Urothelium cell line (cell line): ENCODE measurements at places on chromosomes 3 and 15.

GRCh38 chr15:60215225-60215963 is 182.4 kb downstream of the ANXA2 start:
- DNase-seq, result no peak

GRCh38 chr15:61339516-61339915 is 110.4 kb upstream of the RORA start:
- DNase-seq, result no peak

DNA sequence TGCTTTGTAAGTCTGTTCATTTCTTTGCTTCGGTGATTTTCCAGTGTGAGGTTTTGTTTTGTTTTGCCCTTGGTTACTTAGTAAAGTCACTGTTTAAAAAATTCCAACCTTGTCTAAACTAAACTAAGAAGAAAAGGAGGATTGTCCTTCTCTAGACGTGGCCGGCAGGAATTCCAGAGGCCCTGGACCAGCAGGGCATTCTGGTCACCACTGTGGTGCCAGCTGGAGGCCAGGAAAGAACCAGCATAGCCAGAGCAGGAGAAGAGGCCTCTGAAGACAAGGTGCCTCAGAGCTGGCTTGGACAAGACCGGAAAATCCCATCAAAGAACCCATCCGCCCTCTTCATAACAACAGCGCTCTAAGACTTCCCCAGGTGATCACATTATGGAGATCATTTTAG is 8.2 kb downstream of the PLOD2 start:
- no peak for DNase-seq

GRCh38 chr3:66075281-66075680 is 36.6 kb upstream of the MAGI1 start:
- peak; percentile 28 for DNase-seq

DNA sequence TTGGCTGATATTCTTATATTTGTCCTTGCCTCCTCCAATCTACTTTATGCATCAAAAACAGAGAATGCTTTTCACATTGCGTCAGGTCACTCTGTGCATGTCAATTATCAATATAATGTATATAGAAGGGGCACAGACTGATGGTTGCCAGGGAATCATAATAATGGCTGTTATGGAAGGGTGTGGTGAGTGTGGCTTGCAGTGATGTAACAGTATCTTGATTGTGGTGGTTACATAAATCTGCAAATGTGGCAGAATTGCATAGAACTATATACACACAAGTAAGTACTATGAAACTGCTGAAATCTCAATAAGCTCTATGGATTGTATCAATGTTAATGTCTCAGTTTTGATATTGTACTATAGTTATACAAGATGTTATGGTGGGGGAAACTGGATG is 228.6 kb downstream of the TJP1 start:
- no peak for DNase-seq

DNA sequence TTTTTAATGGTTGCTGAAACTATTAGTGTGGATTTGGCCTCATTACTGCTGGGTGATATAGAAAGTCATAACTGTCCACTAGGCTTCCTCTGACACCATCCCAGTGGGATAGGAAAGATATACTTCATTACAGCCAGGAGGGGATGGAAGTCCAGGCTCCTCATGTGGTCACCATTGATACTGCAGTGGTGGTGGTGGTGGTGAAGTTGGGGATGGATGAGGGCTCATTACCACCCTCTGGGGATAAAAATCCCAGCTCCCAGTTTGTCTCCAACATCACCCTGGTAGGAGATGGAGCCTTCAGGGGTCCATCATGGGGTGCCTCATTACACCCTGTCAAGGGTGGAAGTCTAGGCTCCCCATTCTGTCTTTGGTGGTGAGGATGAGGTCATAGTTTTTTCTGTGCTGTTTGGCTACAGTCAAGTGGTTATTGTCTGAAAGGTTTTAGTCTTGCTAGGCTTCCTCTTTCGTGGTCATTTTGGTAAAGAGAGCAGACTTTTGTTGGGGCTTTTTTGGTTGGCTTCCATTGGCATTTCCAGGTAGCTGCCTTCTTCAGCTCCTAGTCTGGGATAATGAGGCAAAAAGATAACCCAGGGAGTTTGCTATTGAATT is 30.1 kb upstream of the FILIP1L start:
- DNase-seq, result no peak

GRCh38 chr15:40958146-40958545 is 4.9 kb downstream of the CHAC1 start:
- DNase-seq, result no peak

GRCh38 chr3:155730843-155731242 is 14.0 kb downstream of the PLCH1 start:
- DNase-seq, result no peak

DNA sequence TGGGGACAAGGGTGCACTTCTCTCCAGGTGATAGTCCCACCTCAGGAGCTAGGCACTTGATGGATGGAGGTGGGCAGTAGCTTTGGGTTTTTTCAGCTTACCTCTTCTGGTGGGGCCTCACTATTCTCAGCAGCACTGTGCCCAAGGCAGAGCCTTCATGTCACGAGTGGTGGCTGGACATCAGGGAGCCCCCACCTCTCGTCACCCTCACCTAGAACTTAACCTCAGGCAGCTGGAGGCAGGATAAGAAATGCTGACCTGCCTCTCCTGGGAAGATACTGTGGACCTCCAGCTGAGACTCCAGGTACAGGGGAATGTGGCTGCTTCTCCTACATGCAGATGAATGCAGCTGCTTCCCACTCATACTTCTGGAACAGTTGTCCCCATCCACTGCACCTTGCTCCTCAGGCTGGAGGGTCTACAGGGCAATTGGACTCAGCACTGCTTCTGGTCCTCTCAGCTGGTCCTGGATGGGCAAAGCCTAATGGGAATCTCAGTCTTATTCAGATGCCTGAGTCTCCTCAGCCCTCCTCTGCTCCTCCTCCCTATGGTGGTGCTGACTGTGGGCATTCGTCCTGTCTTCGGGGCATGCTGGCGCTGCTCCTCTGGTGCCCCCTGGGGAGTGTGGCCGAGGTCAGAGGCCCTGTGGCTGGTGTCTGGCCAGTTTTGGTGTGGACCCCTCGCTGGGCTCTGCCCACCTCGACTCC is 129.9 kb downstream of the KLF13 start:
- no peak for DNase-seq

DNA sequence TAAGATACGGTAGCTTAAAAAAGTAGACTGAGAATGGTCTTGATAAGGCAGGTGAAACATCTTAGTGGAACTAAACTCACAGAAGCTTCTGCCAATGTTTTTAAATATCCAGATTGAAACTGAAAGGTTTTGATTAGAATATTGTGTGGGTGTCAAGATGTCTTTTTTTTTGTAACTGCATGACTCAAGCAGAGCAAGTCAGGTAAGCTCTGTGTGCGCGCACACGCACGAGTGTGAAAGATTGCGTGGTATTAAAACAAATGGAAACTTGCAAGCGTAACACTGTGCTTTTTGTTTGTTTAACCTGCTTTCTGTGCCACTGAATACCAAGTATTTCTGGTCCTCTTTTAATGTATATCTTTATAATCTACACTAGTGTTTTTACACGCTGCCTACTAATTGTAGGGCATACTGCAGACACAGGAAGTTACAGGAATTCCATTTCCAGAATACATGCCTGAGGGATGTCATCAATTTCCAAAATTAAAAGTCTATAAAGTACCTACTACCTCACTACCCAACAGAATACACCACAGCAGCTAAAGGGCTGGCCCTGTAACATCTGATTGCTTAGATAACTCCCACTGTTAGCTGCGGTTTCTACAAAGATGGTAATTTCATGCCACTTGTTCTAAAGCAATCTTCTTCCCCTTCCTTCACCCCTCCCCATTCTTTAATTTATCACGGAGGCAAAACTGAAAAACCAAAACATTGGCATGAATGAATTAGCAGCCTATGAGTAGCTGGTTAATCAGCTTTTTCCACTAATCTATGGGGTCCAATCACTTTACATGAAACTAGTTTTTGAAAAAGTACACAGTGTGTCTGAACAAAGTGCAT is 472.8 kb downstream of the SHQ1 start:
- DNase-seq, result no peak

- DNase-seq, result no peak
These were observed 109.8 kb upstream of the MANF start for GRCh38 chr3:51275111-51275805.

GRCh38 chr3:110343376-110343775 is 728.2 kb upstream of the NECTIN3 start:
- peak; percentile 52 for DNase-seq

DNA sequence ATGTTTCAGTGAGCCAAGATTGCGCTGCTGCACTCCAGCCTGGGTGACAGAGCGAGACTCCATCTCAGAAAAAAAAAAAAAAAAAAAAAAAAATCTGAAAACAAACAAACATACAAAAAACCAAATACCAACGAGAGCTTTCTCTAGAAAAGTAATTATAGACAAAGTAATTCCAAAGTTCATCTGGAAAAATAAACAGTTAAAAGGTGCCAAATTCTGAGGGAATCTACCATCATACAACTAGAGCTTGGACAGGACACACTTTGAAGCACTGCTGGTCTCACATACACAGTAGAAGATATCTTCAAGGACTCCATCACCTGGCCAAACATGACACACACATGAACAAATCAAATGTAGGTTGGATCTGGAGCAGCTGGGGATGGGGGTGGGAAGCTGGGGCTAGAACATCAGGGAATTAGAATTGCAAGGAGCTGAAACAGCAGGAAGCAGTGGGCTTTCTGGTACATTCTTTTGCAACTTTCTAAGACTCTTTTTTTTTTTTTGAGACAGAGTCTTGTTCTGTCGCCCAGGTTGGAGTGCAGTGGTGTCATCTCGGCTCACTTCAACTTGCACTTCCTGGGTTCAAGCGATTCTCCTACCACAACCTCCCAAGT is 41.1 kb upstream of the CTSH start:
- no peak for DNase-seq

GRCh38 chr3:189529468-189529867 is 101.7 kb upstream of the TP63 start:
- DNase-seq, result no peak

GRCh38 chr3:99269606-99270351 is 368.3 kb upstream of the DCBLD2 start:
- DNase-seq, result no peak

- peak; percentile 70 for DNase-seq
These were observed 112.8 kb upstream of the ICE2 start for GRCh38 chr15:60591496-60592370.

DNA sequence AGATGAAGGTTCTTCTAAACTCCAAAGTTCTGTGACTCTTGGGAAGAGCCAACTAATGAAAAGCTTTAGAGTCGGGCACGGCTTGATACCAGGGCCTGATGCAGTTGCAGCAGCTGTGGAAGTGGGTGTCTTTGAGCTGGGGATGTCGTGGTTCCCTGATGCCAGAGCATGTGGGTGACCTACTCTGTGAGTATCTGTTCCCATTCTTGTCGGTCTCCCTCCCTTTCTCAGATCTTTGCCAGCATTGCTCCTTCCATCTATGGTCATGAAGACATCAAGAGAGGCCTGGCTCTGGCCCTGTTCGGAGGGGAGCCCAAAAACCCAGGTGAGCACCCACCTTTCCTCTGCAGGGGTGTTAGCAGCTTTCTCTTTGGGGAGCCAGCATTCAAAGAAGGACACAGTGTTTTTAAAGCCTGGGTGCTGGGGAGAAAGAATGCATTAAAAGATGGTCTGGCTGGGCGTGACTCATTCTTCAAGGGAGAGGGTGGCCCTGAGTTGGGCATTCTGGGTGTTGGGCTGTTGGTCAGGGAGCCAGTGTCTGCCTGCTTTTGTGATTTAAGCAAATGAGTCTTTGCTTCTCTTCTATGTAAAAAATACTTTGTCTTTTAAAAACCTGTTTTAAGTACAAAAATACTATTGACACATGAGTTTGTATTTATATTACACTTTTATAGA is 13.2 kb upstream of the PODXL2 start:
- no peak for DNase-seq

- no peak for DNase-seq
These were observed 206.1 kb downstream of the CADPS start for GRCh38 chr3:62669161-62669560.

DNA sequence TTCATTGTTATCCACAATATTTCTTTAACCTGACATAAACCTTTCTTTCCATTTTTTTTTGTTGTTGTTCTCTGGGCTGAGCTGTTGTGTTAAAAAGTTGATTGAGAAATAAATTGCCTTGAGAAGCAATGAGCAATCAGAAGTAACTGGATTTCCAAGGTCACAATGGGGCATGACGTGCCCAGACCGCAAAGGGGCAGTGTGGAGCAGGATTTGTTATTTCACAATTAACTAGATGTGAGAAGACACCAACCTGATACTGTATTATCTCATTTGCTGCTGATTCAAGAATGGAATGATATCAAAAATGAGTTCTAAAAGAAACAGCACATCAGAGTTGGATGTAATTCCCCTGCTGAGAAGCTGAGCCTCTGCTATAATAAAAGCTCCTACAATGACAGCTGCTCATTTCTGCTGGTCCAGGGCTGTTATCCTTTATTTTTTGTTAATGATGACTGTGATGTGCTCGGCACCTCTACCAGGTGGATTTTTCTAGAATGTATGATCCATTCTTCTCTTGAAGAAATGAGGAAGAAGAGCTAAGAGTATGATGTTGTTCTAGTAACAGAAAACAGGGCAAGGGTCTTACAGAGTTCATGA is 28.1 kb downstream of the CPNE4 start:
- peak; percentile 33 for DNase-seq

- no peak for DNase-seq
These were observed 85.0 kb downstream of the CLSTN2 start for GRCh38 chr3:140019946-140020345.

- DNase-seq, result no peak
These were observed 4.5 kb downstream of the WNT5A start for GRCh38 chr3:55482496-55483195.

DNA sequence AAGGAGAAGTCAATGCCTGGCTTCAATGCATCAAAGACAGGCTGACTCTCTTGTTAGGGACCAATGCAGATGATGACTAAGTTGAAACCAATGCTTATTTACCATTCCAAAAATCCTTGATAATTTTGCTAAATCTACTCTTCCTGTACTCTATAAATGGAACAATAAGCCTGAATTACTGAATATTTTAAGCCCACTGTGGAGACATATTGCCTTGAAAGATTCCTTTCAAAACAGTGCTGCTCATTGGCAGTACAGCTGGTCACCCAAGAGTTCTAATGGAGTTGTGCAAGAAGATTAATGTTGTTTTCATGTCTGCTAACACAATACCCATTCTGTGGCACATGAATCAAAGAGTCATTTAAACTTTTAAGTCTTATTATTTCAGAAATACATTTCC is 181.0 kb upstream of the CBLB start:
- DNase-seq, result no peak

DNA sequence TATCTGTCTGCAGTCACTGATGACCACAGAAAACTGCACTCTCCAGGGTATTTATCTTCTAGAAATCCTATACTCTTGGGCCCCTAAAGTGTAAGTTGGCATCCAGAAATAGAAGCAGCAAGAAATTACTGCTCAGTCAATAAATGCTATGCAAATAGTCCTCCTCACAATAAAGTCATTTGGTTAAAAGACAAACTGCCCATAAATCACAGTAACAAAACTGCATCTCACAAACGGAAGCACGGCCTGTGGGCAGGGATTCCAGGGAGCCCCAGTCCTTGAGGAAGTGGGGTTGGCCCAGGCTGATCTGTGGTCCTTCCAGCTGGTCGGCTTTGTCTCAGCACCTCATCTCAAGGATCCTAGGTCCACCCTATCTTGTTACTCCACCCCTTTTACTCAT is 29.7 kb upstream of the SPATA12 start:
- no peak for DNase-seq
